ENCODE measurements at places on chromosomes 12 and 14.

DNA sequence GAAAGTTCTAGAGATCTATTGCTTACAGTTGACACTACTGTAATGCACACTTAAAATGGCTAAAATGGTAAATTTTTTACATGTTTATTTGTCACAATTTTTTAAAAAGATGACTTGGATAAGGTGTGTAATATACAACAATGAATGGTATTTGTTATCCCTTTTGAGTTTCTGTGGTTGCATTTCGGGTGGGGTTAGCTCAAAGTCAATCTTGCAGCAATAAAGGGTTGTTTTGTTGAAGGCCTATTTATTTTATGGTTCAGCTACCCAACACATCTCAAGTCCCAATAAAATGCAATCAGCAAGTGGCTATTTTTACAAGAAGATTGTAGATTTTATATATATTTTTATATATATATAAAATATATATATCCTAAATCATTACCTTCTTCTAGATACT lies 22.1 kb downstream of the SNRPF start:
- no peak for DNase-seq

- DNase-seq, result no peak
These were observed 24.3 kb upstream of the OR6J1 start for GRCh38 chr14:22668417-22668816.

DNA sequence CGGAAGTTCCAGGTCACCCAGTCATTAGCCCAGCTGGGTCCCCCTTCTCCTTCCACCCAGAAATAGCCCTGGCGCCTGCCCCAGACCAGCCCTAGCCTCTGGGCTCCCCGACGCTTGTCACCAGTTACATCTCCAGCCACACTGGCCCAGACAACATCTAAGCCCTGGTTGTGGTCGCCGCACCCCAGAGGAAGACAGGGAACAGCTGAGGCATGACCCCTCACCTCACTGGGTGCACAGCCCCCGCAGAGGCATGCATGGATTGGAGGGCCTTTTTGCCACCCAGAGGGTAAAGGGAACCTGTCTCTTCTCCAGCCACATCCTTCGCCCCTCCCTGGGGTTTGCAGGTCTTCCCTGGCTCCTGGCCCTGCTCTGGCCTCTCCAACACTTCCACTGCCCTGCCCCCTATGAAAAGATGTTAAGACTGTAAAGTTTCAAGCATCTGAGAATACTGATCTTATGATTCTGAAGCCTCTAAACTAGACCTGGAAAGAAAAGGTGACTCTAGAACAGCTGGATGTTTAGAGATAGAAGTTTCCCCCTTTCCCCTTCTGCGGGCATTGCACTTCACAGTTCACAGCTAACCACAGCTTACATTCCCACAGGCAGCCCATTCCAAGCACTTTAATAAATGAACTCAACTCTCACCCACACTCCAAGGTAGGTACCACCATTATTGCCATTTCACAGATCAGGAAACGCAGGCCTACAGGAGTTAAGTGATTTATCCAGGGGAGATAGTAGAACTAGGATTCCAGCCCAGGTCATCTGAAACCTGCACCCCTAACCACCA lies 14.7 kb downstream of the TMEM119 start:
- DNase-seq, result no peak

- no peak for DNase-seq
These were observed 75.2 kb upstream of the MYL2 start for GRCh38 chr12:110995615-110996014.

GRCh38 chr12:69386921-69387320 lies 27.4 kb downstream of the YEATS4 start:
- DNase-seq, result no peak

DNA sequence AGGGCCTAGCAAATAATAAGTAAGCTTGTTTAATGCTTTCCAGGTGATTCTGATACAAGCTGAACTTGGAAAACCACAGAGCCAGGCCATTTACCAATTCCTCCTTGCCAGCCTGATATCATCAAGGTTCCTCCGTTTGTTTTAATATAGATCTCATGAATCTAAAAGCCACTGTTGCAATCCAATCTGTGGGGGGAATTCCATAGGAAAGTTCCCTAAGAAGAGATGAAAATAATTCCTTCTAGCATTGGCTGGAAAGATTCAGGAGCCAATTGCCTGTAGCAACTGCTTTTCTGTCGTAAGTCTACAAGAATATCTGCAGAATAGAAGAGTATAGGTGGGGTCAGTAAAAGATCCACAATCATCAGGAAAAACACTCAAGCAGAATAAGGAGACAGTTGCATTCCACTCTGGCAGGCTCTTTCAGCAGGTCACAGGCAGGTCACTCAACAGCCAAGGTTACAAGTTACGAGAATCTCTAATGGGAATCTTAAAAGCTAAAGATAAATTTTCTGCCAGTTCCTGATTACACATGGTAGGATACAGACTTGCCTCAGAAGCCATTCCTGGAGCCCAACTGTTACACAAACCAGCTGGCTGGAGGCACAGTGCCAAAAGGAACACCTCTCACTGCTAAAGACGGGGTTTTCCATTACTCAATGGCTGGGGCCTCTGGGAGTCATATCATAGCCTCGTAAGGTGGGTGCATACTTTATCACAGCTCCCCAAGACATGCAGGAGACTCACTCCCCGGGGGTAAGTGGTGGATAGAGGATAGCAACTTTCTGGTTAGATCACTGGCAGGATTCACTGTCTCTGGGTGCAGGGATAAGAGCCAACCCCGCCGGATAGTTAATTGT lies 43.6 kb downstream of the FGD6 start:
- no peak for DNase-seq

GRCh38 chr14:101593411-101594238 lies 32.3 kb downstream of the DIO3 start:
- DNase-seq, result no peak
